ENCODE measurements at places on chromosomes 16 and 17.

GRCh38 chr17:7478276-7479212, 887 bp downstream of the ZBTB4 start:
- peak; percentile 79 for DNase-seq

DNA sequence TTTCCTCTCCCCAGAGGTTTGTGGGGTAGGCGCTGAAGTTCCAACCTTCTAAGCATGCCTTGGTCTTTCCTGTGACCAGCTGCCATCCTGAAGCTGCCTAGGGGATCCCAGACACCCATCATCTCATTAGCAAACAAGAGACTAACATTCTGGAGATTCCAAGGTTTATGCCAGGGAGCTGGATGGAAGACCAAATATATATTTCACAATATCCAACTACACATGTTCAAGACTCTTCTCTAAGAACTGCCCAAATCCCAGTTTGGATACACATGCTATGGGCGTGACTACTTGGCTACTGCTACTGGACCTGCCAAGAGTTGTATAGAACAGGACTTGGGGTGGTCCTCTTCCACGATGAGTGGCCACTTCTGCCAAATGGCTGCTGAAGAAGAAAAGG, 93.0 kb upstream of the RCVRN start:
- DNase-seq, result no peak

DNA sequence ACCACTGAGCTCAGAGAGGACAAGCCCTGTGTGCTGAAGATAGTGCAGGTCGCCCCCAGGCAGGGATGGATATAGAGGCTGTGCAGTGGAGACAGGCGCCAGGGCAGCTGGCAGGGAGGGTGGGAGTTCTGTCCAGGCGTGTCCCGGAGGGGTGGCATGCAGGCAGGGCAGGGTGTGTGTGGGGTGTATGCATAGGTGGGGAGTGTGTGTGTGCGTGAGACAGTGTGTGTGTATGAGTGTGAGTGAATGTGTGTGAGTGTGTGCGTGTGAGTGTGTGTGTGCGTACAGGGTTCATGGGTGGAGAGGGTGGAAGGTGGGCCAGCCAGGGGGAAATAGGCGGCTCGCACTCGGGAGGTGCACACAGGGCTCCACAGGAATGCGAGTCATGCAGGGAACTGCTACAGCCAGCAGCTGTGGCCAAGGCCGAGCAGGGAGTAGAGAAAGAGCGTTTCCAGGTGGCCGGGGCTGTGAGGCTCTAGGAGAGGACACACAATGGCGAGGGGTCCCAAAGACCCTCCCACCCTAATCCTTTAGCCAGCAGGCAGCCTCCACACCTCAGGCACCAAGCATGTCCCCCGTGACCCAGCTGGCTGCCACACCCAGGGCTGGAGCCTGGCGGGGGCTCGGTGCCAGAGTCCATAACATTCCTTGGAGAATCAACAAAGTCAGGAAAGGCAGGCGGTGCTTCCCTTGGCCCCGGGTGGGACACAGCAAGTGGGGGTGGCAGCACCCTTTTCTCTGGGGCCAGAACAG, 4.6 kb downstream of the PLCD3 start:
- DNase-seq, result no peak

DNA sequence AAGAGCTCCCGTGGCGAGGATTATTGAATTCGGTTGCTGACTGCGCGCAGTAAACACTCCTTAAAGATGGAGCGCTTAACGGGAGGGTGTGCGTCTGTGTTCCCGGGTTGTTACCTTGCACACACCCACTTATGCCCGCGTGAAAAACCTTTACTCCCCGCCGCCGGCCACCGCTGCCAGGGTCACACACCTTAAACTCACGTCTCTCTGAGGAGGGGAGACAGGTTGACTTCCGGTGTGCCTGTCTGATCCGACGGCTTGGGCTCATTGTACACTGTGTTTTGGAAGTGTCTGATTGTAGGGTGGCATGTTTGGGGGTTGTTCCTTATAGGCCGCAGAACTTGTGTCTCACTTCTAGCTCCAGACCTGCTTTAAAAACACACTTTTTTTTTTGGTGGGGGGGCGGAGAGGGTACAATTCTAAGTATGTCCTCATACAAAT, 66.8 kb downstream of the KPNA2 start:
- DNase-seq, result peak; percentile 40

DNA sequence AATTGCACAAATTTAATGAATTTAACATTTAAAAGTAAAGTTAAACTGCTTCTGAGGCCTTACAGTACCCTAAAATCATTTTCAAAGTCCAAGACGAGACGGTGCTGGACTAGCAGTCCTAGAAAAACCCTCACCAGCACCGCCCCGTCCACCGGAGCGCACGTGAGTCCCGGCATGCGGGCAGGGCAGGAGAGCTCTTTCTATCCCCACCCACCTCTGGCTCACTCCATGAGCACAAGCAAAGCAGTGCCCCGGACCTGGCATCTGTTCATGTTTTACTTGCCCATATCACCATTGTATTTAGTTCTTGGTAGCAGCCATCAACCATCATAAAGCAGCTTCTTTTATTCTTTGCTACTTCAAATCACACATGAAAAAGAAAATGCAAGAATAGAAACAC, 41.7 kb downstream of the ANKRD11 start:
- DNase-seq, result no peak

- DNase-seq, result no peak
Observed at GRCh38 chr16:81527477-81528178, 83.0 kb downstream of the CMIP start.

DNA sequence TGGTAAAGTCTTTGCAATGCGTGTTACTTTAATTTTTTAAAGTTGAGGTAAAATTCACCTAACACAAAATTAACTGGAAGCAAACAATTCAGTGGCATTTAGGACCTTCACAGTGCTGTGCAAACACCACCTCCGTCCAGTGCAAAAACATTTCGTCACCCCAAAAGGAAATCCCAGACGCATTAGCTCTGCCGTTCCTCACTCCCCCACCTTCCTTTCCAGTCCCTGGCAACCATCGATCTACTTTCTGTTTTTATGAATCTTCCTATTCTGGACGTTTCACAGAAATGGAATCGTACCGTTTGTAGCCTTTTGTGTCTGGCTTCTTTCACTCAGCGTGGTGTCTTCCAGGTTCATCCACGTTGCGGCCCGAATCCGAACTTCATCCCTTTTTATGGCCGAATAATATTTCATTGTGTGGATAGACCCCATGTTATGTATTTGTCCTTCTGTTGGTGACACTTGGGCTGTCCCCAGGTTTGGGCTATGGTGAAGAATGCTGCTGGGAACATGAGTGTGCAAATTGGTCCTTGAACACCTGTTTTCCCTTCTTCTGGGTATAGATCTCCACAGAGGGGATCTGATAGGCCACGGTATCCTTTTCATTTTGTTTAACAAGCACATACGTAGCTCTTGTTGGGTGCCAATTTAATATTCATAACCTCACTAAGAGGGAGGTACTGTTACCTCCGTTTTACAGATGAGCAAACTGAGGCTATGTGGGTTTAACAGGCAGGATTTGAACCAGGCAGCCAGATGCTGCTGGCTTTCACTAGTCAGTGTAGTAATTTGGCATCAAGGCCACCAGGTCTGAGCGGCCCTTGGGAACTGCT, 232.0 kb upstream of the GSE1 start:
- DNase-seq, result no peak

DNA sequence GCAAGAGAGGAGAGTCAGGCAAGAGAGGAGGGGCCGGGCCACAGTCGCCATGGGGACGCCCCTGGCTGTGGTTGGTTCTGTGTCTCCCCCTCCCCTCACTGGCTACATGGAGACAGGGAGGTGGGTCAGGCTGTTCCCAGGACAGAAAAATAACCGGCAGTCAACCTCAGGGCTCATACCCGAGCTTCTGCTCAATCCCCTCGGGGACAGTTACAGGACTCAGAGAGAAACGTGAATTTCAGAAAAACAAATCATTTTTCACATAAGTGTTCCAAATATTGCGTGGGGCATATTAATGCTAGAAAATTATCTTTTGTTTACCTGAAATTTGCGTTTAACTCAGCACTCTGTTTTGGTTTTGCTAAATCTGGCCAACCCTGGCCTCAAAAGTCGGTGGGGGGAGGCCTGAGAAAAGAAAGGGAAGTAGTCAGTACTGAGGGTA, 22.2 kb upstream of the CPSF4L start:
- no peak for DNase-seq

DNA sequence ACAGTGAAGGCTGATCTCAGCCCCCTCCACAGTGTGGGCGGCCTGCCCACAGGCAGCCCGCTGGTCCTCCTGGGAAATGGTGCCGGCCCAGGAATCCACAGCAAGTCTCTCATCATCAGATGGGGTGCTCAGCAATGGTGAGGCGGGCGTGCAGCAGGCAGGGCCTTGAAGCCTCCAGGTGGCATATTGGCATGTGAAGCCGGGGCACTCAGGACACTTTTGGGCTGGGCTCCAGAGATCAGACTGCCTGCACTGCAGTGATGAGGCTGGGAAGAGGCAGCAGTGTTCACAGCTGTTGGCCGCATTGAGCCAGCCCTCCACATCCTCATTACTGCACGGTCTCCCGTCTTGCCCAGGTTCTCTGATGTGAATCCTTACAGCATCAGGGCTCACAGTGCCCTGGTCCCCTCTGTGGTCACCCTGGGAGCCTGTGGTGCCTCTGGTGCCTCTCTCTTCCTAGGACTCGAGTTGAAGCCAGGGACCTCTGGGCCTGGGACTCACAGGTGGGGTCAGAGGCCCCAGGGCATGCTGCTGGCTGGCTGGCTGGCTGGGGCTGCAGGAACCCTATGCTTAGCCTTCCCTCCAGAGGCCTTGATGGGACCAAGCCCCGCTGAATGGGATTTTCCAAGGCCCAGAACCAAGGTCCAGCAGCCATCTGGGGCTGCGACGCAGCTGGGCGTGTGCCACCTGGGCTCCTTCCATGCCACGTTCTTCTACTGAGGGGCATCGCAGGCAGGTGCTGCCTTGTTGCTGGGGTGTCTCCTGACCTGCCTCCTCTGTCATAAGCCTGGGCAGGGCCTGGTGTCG, 48.6 kb downstream of the TNFRSF13B start:
- no peak for DNase-seq

DNA sequence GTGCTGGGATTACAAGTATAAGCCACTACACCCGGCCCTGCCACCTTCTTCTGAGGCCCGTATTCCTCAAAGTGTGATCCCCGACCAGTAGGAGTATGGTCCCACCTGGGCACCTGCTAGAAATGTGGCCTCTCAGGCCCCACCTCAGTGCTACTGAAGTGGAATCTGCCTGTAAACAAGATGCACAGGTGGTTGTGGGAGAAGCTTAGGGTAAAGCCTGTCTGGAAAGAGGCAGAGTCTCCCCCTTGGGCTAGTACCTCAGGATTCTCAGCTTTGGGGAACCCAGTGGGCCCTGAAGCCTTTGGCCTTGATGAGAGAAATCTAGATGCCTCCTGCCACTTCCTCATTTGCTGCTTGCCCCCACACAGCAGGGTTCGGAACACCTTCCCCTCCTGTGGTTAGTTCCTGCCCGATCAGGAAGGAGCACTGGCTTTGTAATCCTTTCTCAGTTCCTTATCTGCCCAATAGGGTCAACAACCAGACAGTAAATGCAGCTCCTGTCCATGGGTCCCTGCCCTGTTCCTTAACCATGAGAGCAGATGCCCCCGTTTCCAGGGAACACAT, 25.2 kb downstream of the TK2 start:
- DNase-seq, result peak; percentile 67

GRCh38 chr16:87499189-87499486, 6.3 kb upstream of the ZCCHC14 start:
- DNase-seq, result no peak

DNA sequence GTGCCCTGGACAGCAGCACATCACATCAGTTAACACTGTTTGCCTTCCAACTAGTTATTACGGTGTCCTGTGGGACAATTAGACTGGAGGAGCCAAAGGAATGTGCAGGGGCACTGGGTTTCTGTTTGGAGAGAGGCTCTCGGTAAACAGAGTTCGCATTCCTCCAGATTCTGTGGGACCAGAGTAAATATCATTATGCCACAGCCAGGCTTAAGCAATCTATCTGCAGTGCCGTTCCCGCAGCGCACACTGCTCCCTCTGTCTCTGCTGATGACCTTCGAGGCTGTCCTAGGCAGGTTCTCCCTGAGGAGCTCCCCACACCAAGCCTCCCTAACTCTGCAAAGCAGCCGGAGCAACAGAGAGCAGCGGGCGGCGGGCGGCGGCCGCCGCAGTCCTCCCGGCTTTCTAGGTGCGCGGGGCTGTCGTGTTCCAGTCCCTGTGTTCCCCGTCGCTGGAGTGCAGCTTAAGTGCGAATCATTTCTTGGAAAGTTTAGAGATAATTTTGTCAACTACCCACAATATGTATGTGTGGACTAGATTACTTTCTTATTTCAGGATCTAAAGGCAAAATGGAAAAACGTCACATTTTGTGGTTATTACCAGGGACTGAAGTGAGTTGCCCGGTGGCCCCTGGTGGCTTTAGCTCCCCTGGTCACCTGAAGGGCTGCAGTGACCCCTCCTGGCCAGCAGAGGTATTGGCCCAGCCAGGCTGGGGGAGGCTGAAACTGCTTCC, 43.3 kb downstream of the PGS1 start:
- peak; percentile 65 for DNase-seq

DNA sequence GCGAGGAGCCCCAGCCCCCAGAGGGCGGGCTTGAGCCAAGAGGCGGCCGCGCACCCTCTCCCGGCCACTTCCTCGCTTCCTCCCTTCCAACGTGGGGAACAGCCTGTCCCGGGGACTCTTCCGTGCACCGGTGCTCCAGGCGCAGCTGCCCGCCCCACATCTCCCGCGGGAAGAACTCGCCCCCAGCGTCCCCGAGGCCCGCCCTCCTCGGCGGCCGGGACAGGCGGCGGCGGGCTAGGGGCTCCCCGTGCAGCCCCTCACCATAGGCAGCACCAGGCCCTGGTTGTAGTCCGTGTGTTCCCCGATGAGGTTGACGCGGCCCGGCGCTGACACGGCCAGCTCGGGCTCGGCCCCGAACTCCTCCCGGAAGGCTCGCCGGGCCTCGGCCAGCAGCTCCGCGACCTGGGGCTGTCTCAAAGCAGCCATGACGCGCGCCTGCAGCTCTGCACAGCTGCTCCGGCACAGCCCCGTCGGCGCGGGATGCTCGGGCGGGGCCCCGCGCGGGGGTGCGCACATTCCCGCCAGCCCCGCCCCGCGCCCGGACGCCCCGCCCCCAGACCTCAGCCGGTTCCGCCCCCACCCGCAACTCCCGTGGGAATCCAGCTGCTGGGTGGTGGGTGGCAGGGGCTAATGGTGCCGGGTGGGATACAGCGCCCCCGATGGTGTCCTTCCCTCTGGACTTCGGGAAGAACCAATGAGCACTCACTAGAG, at the start of gene GALK1:
Gene GALK1 (minus strand): TSS at position 482 of the 711 bp plus-strand sequence. CDS start 56 bp downstream, at position 426.
- peak; percentile 60 for DNase-seq

GRCh38 chr17:77180503-77181357, 40.0 kb downstream of the SEC14L1 start:
- DNase-seq, result no peak

- no peak for DNase-seq
Observed at GRCh38 chr16:48113471-48113870, 42.3 kb downstream of the ABCC12 start.

- DNase-seq, result no peak
Observed at GRCh38 chr17:75049057-75049456, 2.0 kb downstream of the KCTD2 start.

DNA sequence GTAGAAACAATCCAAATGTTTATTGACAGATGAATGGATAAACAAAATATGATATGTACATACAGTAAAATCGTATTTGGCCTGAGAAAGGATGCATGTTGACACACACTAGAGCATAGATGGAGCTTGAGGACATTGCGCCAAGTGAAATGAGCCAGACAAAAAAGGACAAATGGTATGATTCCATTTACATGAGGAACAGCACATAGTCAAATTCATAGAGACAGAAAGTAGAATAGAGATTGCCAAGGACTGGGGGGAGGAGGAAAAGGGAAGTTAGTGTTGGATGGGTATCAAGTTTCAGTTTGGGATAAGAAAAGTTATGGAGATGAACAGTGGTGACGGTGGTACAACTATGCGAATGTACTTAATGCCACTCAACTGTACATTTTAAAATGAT, 47.9 kb downstream of the COPRS start:
- no peak for DNase-seq

Data from T-helper 2 cell (primary cell).